Activated T-helper 1 cell treated with anti-CD3 and anti-CD28 coated beads, Interleukin-2, amount 50 U/mL, for 16 hours (primary cell): ENCODE measurements at places on chromosomes 3 and 15.

DNA sequence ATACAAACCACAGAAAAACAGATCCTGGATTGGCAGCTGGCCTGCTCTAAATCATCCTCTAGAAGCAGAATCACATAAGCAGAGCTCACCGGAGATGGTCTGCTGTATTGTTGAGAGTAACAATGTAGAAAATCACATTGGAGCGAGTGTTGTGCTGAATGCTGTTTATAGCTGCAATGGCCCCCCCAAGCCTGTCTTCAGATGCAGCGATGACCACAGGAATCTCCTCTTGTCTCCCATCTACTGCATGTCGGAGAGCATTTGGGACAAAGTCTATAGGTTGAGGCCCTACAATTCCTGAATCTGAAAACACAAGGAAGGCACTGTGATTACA, 8.0 kb downstream of the GLT8D1 start:
- no peak for DNase-seq

DNA sequence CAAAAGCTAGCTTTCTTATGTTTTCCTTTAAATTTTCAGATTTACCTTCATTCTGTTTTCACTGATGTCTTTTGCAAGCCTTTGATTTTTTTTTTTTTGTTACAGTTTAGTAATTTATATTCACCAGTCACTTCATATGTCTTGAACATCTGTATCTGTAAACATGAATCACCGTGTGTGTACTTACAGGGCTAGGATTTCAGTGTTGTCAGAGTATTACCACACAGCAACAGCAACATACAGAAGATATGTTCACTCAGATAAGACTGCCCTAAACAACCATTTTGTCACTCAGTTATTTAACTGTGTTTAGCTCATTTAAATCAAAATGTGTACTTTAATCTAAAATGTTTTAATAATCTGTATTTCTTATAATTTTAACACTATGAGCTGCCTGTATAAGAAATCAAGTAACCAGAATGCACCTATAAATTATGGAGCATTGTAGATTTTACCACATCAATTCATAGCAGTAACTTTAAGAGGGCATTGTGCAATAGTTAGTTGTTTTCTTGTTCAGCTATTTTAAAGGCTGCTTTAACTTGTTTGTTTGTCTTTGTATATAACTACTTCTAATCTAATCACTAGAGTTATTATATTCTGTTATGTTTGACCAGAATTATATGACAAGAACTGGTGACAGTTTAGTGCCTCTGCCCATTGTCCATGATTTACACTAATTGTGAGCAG, 50.4 kb downstream of the GHSR start:
- DNase-seq, result no peak

- DNase-seq, result no peak
Measured at GRCh38 chr3:104796556-104796955, 570.2 kb upstream of the ALCAM start.

DNA sequence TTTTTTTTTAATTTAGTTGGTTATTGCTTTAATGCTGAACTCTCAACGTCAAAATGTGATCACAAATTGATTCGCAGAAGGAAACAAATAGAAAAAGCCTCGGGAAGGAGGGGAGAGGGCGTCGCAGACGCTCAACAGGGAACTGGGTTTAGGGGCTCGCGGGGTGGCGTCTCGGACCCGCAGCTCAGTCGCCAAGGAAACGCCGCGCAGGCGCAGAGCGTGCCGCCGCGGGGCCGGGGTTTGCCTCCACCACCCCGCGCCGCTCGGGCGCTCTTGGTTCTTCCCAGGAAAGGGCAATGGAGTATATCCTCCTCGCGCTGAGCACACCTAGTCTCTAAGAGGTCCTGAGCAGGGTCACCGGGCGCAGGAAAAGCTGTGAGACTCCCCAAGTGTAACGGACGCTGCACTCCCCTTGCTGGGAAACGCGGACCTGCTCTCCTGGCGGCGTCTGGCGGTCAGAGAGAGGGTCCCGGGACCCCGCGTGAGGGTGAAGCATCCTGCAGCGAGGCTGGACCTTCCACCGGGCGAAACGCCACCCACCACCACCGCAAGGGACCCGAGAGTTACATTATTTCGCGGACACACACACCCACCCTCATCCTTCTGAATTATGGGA, 753 bp downstream of the PLCH1 start:
- DNase-seq, result peak; percentile 7

DNA sequence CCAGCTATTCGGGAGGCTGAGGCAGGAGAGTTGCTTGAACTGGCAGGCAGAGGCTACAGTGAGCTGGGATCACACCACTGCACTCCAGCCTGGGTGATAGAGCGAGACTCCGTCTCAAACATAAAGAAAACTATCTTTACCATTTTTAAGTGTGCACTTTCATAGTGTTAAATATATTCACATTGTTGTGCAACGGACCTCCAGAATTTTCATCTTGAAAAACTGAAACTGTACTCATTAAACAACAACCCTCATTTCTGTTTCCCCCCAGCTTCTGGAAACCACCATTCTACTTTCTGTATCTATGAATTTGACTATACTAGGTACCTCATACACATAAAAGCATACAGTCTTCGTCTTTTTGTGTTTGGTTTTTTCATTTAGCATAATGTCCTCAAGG, 375.1 kb downstream of the SHQ1 start:
- no peak for DNase-seq

- no peak for DNase-seq
Measured at GRCh38 chr3:107817076-107817475, 273.8 kb downstream of the CD47 start.

- DNase-seq, result no peak
Measured at GRCh38 chr3:52249683-52250082, 4.1 kb downstream of the PPM1M start.

- DNase-seq, result no peak
Measured at GRCh38 chr3:193915099-193915498, 220.8 kb upstream of the HES1 start.

- no peak for DNase-seq
Measured at GRCh38 chr3:169204751-169205150, 458.8 kb downstream of the MECOM start.

- no peak for DNase-seq
Measured at GRCh38 chr3:60086811-60087210, 1037.0 kb upstream of the CFAP20DC start.

- no peak for DNase-seq
Measured at GRCh38 chr3:101814835-101815234, 34.5 kb upstream of the NFKBIZ start.

GRCh38 chr3:127484601-127485388, 105.7 kb downstream of the TPRA1 start:
- no peak for DNase-seq

DNA sequence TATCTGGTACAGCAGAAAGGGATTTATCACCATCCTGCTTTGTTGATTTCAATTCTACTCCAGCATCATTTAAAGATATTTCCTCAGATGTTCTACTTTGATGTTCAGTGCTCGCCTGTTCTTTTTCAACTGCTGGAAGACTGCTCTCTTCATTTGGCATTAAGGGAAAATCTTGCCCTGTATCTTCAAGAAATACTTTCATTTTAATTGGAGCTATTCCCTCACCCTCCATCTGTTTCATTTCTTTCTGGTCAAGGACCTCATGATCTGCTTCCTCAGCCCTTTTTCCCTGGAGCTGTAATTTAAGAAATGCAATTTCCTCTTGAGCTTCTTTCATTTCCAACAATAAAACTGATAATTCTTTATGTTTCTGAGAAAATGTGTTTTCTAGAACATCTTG, 37.8 kb upstream of the HCLS1 start:
- DNase-seq, result no peak

DNA sequence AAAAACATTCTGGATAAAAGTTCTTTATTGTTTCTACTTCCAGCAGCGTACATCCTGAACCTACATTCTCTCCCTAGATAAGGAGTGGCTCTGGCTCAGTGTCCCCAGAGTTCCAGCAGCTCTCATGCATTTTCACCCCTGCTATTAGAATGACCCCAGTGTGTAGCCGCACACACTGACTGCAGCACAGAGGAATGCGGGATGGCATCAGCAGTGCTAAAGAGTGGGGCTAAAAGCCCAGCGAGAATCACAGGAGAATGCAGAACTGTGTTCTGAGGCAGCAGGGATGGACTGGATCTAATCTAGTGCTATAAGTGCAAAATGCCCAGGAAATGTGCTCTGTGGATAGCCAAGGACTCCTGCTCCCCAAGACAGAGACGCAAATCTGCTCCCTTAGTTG, 66.4 kb upstream of the TJP1 start:
- no peak for DNase-seq

GRCh38 chr15:28459279-28459678, 73.5 kb downstream of the GOLGA8G start:
- DNase-seq, result no peak

- DNase-seq, result no peak
Measured at GRCh38 chr3:127137757-127138536, 55.0 kb upstream of the PRR23E start.

GRCh38 chr15:80744826-80745225, 34.3 kb upstream of the CEMIP start:
- DNase-seq, result no peak

- DNase-seq, result no peak
Measured at GRCh38 chr15:83108266-83109219, 1.1 kb downstream of the TM6SF1 start.

DNA sequence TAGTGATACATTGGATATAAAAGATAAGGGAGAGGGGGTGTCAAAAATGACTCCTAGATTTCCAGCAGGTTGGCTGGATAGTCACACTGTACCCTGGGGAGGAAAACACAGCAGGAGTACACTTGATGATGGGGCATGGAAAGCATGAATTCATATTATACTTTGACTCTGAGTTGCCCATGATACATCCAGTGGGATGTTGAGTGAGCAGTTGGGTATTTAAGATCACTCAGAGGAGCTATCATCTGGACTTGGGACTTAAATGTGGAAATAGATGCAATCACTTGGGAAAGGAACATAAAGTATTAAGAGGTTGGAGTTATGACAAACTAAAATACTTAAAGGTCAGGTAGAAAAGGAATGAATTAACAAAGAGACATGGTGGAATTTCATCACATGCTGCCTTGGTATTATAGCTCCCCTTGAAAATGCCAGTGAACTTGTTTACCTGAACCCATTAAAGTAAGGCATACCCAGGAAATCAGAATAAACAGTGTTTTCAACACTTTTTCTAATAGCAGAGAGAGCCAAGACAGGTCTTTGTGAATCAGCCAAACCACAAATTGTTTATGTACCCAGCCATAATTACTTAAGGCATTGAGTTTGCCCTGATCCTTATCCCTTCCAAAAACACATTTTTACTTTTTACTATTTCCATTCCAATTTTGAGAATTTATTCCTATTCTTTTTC, 49.9 kb upstream of the ABI3BP start:
- DNase-seq, result no peak

DNA sequence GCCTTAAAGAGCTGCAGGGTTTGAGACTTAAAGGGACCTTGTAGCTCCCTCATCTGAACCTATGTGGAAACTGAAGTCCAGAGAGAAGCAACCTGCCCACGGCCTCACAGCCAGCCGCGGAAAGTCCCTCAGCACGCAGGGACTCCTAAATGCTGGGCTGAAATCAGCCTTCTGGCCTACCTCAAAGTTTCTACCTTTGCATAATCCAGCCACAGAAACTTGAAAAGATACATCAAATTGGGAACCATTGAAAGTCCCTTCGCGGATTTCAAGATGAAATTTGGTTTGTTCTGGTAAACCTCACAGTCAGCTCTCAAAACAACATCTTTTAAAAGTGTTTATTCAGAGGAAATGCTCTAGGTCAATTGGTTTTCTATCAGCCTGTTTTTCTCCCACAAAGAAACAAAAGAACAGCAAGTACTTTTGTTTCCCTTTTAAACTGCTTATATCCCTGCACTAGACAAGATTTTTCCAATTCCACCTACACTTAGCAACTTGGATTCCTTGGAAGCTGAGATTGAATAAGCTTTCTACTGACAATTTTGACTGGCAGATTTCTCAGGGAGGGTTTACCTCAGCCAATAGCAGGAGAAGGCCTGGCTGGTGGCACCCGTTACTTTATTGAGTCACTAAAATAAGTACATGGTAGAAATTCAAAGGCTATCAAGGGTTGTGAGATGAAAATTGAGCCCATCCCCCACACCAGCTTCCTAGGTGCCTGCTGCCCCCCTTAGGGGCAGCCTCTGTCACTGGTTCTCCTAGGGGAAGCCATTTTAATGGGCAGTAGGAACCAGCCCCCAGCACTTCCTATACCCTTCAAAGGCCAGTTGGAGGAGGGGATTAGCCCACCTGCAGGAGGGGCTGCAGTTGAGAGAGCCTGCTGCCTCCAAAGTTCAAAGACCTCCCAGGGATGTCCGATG, 171.2 kb downstream of the ADAMTS17 start:
- no peak for DNase-seq

DNA sequence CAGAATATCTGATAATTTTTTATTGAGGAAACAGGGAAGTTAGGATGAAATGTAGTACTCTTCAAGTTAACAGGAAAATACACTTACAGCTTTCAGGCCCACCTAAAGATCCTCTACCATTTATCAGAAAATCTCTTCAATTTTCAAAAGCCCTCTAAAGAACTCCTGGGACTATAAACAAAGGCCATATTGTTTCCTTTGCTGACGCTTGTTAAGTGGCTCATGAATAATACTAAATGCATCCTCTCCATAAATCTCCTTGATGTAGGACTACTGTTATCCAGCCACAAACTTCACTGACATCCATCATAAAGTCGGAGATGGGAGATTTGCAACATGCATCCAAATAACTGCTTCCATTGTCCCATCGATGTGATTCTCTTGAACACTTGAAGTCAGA, 326.5 kb downstream of the ZIC1 start:
- DNase-seq, result no peak

DNA sequence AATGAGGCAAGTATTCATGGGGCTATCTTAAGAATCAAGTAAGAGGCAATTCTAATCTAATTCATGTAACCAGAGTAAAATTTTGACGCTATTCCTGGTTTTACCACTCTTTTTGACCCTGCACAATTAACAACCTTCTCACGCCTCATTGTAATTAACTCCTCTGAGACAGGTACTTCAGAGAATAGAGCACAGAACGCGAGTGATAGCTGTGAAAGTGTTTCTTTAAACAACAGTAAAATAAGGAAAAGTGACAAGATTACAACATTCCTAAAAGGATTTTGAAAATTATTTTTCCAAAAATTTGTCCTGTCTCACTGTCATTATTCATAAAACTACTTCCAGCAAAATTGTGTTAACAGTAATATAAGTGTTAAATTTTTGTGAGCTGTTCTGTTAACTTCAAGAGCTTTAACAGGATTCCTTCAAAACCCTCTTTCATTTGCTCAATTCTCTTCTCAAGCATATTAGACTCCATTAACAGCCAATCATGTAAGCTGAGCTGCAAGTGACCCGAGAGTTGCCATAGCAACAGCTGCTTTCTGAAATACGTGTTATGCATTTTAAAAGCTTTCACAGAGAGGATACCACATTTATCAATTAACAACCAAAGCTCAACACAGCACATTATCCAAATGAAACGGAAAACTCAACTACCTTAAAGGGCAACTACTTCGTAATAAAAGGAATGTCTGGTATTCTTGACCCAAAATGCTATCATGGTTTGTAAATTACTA, 93.1 kb downstream of the STAG1 start:
- no peak for DNase-seq

- no peak for DNase-seq
Measured at GRCh38 chr3:56758539-56758981, 43.2 kb downstream of the ARHGEF3 start.
